ENCODE measurements at places on chromosomes 1 and 21.
A peak's percentile ranks its signal among the peaks of the same experiment; 100 is the strongest.

DNA sequence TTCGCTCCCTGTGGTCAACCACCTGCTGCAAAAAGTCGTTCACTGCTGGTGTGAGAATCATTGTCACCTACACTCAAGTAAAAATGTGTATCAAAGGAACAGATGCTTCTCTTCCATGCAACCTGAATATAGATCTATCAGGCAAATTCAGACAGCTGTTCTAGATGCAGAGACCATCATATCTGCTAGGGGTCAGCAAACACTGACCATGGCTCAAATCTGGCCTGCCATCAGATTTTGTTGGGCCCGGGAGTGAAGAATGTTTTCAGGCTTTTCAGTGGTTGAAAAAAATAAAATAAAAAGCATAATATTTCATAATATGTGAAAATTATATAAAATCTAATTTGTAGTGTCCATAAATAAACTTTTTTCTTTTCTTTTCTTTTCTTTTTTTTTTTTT lies 199.6 kb downstream of the RGS7 start:
- DNase-seq: no peak

GRCh38 chr1:172585861-172586260 lies 52.9 kb downstream of the SUCO start:
- DNase-seq: no peak

DNA sequence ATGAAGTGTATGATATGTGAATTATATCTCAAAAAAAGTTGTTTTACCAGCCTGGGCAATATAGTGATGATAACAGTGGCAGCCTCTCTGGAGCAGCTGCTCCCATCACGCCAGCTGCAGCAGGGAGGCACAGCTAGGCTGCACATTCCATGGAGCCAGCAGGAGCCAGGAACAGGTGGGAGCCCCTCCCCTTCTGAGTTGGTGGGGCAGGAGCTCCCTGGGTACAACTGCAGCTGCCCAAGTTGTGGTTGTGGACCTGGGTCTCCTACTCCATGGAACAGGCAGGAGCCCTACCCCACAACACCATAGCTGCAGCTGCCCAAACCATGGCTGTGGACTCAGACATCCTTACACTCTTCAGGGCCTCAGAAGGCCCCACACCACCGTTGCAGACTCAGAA lies 21.7 kb upstream of the FNBP1L start:
- no peak for DNase-seq

DNA sequence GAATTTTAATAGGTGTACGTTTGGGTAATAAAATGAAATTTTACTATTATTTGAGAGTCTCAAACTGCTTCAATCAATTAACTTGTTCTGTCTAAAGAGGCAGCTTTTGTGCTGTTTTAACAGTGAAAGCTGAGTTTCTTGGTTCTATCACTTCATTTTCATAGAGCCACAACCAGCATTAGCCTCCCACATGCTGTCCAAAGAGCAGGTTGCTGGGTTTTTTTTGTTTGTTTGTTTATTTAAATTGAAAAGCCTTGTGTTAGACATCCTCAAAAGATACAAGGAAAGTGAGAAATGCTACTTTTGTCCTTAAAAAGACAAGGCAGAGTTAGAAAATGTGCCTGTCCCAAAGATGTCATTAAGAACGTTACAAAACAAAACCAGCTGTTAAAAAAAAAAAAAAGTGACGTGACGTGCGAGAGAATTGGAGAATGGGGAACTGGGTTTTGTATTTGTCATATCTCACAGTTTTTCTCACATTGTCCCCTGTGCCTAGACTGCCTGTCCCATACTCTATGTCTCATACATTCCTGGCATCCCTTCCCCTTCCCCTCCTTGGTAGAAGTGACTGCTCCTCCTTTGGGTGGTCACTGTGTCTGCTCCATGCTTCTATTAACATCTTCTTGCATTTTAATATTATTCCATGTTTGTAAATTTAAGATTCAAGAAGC lies 63.1 kb upstream of the CD34 start:
- no peak for DNase-seq

GRCh38 chr1:77288275-77288674 lies 6.5 kb downstream of the AK5 start:
- DNase-seq: no peak

DNA sequence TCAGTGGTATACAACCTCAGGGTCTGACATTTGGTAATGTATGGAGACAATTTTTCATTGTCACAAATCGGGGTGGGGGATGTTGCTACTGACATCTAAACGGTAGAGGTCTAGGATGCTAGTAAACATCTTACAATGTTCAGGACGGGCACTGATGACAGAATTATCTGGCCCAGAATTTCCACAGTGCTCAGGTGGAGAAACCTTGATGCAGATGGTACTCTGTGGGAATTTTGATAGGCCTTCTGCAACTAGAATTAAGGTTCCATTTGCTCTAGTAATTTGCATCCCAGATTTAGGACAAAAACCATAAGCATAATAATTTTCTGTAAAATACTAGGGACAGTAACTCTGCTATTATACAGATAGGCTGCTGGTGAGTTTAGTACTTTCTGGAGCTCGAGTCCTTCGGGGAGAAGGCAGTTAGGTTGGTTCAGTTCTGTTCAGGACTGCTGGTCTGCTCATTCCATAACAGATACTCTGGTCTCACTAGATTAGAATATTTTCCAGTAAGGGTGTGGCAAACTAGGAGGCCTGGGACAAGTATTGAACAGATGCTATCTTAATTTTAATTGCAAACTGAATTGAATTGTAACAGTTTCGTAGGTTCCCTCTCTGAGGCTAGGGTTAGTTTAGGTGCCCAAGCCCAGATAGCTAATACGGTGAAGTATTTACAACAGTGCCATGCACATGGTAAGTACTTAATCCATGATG lies 11.4 kb downstream of the METTL13 start:
- no peak for DNase-seq

GRCh38 chr1:3999941-4000735 lies 100.1 kb upstream of the C1orf174 start:
- DNase-seq: no peak

GRCh38 chr1:40849801-40850592 lies 12.2 kb downstream of the CITED4 start:
- peak; percentile 58 for DNase-seq

- DNase-seq: no peak
These were observed 20.3 kb downstream of the TTC13 start for GRCh38 chr1:230958370-230958769.

GRCh38 chr1:71307451-71307850 lies 226.6 kb upstream of the ZRANB2 start:
- no peak for DNase-seq

DNA sequence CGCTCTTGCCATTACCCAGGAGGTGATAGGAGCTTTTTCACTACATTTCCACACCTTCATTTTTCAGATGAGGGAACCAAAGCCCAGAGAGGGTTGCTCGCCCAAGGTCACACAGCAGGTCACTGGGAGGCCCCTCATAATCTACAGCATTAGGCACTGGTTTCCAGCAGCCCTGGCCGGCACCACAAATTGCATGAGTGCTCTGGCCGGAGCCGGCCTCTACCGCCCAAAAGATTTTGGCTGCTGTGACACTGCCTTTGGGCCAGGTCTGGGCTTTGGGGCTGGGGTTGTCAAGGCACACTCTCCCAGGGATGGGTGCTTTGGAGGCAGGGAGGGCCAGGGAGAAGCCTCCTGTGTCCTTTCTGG lies 15.4 kb downstream of the DHRS3 start:
- no peak for DNase-seq

- no peak for DNase-seq
These were observed 27.7 kb downstream of the THRAP3 start for GRCh38 chr1:36251794-36252481.

GRCh38 chr1:67830928-67831830 lies 2.1 kb downstream of the GNG12 start:
- no peak for DNase-seq

- DNase-seq: no peak
These were observed 8.8 kb upstream of the SRP9 start for GRCh38 chr1:225768662-225769426.

- DNase-seq: no peak
These were observed 3.6 kb upstream of the PRRX1 start for GRCh38 chr1:170660281-170660713.

- DNase-seq: no peak
These were observed 83.3 kb downstream of the DTL start for GRCh38 chr1:212118872-212119260.

DNA sequence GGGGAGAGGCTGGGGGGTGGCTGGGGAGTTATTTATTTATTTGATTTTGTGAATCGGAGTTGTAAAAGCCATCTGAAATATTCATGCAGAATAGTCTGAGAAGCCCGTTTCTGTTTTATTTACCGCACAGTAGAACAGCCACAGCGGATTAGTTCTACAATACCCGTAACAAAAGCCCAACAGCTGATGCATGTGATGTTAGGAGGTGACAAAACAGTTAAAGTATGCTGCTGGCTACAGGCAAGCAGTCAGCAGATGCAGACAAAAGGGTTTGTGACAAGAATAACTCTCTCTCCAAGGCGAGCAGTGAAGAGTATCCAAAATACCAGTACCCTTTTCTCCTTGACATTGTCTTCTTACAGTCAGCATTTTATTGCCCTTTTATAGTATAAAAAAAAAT lies 42.0 kb downstream of the PROX1 start:
- DNase-seq: no peak

DNA sequence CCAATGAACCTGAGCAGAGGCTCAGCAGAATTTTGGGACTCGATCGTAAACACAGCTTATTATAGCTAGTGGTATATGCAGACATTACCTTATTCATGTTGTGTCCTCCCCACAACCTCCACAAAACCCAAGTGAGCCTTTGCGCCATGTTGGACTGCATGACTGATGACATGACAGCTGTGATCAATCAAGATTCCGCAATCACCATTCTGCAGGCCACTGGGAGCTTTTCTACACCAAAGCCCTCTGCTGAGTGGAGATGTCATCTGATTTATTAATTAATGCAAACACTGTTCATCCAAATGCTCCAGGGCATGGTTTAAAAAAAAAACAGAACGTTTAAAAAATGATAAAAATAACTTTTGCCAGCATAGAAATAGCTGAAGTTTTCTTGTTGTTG lies 7.9 kb upstream of the SRP9 start:
- DNase-seq: no peak

DNA sequence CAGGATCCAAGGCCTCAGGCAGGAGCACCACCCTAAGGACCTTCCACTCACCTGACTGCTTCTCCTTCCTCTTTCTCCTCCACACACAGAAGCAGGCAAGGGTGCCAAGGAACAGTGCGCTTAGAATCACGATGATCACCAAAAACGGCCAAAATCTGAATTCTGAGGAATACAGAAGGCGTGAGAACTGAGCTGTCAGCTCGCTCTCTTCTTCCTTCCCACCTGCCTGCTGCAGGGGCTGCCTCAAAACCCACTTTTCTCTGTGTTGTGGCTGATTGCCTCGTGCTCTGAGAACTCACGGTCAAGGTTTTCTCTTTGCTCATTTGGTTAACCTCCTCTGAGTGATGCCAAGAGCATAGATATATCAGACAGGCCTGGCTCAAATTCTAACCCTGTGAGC lies 23.8 kb downstream of the CD244 start:
- no peak for DNase-seq

DNA sequence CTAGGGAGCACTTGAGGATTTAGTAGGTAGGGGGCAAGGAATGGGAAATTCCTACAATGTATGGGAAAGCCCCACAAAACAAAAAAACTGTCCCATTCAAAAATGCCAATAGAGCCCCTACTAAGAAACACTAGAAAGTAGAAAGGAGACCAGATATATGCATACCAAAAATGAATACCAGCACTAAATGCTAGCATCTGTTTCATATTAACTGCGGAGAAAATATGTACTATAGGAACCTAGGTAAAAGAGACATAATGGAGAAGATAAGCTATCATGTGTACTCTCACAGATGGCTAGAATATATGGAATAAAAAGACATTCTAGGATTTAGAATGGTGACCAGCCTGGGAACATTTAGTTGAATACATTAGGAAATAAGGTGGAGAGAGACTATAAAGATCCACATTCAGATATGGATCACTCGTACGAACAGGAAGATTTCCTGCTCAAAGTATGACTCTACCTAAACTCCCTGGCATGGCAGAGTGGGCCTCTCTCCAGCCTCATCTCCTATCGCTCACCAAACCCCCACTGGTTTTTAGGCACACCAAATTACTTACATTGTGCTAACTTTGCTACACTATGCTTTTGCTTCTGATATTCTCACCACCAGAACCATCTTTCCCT lies 18.3 kb downstream of the ZNHIT6 start:
- no peak for DNase-seq

- DNase-seq: no peak
These were observed 32.4 kb downstream of the KANK4 start for GRCh38 chr1:62286786-62287224.

DNA sequence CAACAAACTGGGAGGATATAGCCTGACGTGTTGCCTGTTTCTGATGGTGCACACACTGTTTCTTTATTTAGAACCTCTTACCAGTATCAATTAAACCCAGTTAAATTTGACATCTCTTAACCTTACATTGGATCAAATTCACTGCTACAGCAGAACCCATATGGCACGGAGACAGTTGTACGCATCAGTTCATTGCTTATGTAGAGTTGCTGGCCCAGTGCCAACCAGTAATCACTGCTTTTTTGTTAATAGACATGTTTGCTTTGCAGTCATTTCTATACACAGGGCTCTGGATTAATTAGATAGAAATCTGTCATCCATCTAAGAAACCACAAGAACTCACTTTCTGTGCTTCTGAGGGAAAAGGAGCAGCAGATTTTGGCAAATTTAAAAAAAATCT lies 154.0 kb downstream of the RWDD3 start:
- no peak for DNase-seq

DNA sequence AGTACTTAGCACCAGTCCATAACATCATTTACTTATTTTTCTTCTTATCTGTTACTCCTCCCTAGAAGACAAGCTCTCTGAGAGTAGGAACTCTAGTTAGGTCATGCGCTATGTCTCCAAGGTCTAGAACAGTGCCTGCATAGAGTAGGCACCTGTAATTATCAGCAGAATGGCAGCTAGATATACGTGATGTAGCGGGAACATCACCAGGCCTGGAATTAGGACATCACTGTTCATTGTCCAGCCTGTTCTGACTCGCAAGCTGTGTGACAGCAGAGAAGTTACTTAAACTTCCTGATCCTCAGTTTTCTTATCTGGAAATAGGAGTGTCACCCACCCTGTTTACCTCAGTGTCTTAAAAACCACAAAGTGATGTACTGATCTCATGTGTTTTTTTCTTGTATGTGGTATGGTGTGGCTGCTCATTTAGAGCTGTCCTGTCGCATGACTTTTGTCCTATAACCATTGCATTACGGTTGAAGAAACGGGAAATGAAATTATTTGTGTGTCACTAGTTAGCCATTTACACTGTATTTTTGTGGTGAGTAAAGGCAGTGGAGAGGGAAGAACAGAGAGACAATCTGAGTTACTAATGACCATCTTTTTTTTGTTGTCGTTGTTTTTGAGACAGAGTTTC lies 37.1 kb upstream of the EXO1 start:
- DNase-seq: no peak

GRCh38 chr1:40663324-40664166 lies 1.9 kb downstream of the RIMS3 start:
- DNase-seq: no peak

Measured in stimulated activated CD4-positive, alpha-beta T cell treated with anti-CD3 and anti-CD28 coated beads, TNF-alpha, amount 100 ng/mL, for 4 hours (primary cell).